ENCODE measurements at places on chromosomes 7 and 10.

- DNase-seq: no peak
Measured at GRCh38 chr10:59617996-59618395, 91.7 kb downstream of the SLC16A9 start.

GRCh38 chr10:10956681-10957542 is 60.8 kb upstream of the CELF2 start:
- DNase-seq: no peak

DNA sequence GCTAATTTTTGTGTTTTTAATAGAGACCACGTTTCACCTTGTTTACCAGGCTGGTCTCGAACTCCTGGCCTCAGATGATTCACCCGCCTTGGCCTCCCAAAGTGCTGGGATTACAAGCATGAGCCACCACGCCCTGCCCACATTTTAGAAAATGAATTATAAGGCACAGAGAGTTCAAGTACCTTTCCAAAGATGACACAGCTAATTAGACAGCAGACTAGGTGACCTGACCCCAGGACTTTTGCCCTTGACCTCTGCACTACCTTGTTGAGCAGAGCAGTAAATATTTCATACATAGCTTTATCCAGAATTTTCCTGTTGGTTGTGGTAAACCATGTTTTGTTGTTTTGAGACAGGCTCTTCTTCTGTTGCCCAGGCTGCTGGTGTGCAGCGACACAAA is 131.3 kb upstream of the KCTD7 start:
- DNase-seq: no peak

- no peak for DNase-seq
Measured at GRCh38 chr7:119748251-119748860, 524.6 kb upstream of the KCND2 start.

GRCh38 chr10:59635502-59636290 is 74.0 kb downstream of the SLC16A9 start:
- no peak for DNase-seq

DNA sequence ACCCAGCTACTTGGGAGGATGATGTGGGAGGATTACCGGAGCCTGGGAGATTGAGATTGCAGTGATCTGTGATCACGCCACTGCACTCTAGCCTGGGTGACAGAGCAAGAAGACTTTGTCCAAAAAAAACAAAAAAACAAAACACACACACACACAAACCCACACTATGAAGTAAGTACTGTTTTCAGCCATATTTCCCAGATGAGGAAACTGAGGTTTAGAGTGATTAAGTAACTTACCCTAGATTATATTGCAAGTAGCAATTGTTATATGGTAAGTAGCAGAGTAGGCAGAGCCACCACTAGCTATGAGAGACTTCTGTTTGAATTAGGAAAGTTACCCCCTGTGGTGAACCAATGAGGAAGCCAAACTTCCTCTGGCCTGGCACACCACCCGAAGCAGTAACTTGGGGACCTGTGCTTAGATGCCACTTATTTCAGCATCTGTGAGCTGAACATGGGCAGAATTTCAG is 61.9 kb downstream of the MCU start:
- no peak for DNase-seq

DNA sequence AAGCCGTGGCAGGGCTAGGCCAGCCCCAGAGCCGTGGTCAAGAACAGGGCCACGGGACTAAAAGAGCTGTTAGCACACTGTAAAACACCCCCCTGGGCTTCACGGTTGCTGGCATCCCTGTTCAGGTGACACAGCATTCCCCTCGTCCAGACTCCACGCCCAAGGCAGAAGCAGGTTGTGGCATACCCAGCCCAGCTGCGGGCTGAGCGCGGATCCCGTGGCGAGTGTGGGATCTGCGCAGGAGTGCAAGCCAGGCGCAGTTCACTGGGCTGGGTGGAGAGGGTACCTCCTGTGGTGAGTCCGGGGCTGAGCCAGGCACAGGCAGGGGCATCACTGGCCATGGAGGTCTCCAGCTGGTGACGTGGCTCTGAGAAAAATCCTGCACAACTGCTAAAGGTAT is 199.1 kb downstream of the FZD1 start:
- DNase-seq: no peak

DNA sequence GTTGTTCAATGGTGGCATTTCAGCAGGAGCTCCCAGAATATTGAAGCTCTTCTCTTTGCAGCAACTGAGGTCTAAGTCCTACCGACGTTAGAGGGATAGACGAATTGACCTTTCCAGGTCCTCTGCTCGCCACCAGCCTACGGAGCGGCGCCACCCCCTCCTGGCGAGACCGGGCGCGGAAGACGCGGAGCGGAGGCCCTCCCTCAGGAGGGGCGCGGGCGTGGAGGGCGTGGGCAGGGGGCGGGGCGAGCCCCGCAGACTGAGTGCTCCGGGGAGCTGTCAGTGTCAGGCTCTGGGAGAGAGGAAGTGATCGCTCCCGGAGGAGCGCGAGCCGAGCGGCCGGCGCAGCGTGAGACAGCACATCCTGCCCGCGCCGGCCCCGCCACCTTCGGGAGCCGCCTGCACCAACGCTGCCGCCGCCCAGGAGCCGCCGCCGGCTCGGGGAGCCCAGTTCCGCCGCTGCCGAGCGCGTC is at the start of gene DYNC1I1:
Gene DYNC1I1 (plus strand): TSS at position 257 of the 473 bp plus-strand sequence. CDS start 32,176 bp downstream, outside the sequence.
- DNase-seq: no peak

DNA sequence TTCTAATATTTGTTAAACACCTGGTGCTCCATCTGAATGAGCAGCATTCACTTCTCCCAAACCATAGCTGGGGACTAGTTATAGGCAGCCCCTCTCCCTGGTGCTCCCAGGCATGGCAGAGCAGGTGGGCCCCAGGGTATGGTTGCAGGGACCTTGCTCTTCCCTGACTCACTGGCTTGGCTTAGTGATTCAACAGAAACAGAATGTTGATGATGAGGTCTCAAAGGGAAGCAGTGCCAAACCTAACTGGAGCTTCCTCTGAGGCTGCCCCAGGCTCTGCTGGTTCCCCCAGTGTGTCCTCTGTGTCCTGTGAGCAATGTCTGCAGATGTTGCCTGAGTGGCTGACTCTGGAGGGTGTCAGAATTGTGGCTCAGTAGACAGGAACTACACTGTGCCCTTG is 3.7 kb downstream of the GPR26 start:
- no peak for DNase-seq

DNA sequence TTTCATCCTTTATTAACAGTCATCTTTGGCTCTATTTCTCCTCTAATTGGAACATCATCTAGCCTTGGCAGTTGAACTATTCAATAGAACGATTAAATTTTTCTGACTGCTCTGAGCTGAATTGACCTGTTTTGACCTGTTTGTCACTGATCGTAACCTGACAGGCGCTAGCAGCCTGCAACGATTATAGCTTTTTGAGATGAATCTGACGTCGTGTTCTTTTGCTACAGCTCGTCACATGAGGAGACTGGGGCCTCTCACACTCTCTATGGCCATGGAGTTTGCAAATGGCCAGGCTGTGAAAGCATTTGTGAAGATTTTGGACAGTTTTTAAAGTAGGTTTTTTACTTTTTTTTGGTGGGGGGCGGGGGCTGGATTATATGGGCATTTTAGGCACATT is 229.8 kb downstream of the FOXP2 start:
- no peak for DNase-seq

DNA sequence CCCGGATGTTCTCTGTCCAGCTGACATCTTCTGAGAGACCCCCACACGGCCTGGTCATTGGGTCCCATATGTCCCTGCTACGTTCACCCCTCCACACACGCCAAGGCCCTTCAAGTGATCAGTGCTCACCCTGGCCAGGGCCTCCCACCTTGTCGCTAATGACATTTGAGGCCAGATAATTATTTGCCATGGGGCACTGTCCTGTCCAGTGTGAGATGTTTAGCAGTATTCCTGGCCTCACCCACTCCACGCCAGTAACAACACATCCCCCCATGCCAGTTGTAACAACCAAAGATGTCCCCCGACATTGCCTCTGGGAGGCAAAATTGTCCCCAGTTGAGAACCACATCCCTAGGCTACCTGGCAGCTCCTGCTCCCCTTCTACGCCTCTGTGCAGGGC is 49.9 kb upstream of the NANOS1 start:
- DNase-seq: no peak

- DNase-seq: no peak
Measured at GRCh38 chr7:106457678-106458077, 172.9 kb upstream of the NAMPT start.

- no peak for DNase-seq
Measured at GRCh38 chr10:79434223-79434687, 11.2 kb downstream of the ZCCHC24 start.

GRCh38 chr10:120422457-120422856 is 34.6 kb upstream of the PLPP4 start:
- DNase-seq: no peak

DNA sequence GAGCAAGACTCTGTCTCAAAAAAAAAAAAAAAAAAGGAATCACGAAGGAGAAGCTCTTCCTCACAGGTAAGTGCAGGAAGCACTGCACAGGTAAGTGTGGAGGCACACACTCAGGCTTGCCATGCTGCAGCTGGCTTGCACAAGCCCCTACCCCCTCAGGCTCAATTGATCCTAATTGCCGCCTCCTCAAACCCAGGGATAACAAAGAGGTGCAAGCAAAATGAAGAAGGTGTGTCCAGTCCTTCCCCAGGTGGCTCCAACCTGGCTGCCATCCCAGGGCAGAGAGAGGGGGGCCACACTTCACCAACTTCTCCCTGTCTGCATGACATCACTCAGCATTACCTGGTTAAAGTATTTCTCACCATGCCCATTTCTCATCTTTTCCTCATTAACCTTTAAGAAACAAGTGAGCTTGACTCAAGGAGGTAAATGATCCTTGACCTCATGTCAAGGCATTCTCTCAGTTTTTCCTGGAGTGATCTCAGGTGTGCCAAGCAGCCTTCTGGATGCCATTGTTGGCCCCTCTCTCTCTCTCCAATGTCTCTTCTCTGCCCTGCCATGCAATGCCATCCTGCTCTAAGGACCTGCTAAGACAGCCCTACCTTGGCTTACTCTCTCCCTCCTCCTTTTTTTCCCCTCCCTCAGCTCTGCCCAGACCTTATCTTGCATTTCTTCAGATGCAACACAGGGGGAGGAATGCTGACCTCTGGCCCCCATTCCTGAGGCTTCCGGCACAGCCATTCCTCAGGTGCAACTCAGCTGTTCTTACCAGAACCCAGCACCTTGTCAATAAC is 13.0 kb upstream of the TRPV6 start:
- DNase-seq: no peak

DNA sequence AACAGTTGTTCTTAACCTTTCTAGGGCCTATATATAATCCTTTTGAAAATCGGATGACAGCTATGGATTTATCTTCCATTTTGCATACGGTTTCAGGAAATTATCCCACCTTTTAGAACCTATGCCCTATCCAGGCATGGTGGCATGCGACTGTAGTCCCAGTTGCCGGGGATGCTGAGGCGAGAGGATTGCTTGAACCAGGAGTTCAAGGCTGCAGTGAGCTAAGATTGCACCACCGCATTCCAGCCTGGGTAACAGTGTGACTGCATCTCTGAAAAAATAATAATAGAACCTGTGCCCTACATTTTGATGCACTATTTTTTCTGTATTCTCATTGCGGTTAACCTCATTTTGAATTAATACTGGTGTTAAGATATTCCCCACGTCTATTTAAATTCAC is 11.6 kb downstream of the CCAR1 start:
- DNase-seq: no peak

- DNase-seq: no peak
Measured at GRCh38 chr10:82536668-82537067, 661.7 kb downstream of the NRG3 start.

DNA sequence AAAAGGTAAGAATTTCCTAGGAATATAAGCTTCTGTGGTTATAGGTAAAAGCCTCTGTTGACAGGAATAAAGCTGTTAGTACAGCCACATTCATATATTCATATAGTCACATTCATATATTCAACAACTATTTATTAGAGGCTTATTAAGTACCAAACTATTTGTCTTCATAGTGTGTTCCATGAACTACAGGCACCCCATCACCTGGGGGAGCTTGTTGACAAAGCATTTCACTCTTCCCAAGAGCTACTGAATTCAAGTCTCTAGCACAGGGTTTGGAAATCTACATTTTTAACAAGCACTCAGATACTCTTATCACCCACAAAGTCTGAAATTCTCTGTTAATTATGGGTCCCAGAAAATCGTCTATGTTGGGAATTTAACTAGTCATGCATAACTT is 110.6 kb downstream of the RNLS start:
- DNase-seq: no peak

- DNase-seq: no peak
Measured at GRCh38 chr10:62618054-62618453, 186.5 kb upstream of the ADO start.

GRCh38 chr10:6182454-6183098 is 20.2 kb upstream of the PFKFB3 start:
- no peak for DNase-seq

DNA sequence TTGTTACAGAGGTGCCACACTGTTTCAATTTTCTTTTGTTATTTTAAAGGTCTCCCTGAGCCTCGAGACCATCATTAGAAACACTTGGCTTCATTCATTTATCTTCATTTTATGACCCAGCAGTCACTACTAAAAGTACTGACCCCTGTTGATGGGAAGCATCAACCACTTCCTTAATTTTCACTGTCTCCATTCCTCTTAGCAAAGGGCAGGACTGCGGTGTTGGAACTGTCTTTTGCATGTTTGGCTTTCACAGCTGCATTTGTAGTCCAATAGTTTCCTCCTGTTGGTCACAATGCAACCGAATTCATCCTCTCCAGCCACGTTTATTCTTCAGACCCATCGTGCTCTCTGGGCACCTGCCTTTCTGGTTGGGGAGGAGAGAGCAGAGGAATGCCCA is 46.7 kb upstream of the PDZD8 start:
- DNase-seq: no peak

DNA sequence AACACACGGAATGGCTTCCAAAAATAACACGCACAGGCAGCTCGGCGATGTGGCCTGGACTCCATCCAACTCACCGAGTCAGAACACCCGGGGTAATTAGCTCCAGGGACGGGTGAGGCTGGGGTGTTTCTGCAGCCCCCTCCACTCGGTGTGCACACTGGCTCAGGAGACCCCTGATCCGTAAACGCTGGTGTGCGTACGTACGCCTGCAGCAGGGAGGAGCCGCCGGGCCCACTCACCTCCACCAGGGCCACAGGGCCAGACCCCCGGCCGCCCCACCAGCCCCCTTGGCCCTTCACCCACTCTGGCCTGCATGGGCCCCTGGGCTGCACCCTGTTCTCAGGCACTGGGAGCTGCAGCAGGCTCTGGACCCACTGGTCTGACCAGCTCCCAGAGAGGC is 22.4 kb upstream of the UTF1 start:
- no peak for DNase-seq

DNA sequence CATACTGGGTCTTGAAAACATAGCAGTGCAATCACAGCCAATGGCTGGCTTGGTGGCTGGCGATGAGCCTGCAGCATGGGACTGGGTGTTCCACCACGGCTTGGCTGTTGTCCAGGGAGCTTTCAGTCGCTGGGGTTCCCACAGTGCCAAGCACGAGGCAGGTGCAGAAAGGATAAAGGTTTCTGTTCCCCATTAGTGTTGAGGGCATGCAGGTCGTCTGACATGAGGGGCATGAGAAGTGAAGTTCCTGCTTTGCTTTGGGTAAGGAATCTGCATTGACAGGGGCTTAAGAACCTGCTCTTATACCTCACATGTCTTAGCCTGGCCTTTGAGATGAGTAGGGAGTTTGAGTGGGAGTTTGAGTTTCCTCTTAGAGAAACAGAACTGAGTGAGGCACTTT is 9.0 kb upstream of the CFTR start:
- no peak for DNase-seq
